A549 treated with Mapracorat at 1 μM for 4 hours (cell line): ENCODE measurements at places on chromosomes 1 and 21. TPM values are rescaled to one million over a fixed set of nuclear protein-coding genes. Genes with fewer than 3 reads are reported as not detected.

LIN28A gene
- total RNA-seq, result not detected in 5 replicates

CFAP107 gene
- total RNA-seq, result not detected in 5 replicates

KRTAP19-8 gene
- total RNA-seq, result not detected in 5 replicates

SPOCD1 gene
- 3.3 to 4.5 TPM (median 3.8 TPM) in 5 replicates for total RNA-seq
